ENCODE measurements at places on chromosomes 4 and X. TPM values are rescaled to one million over a fixed set of nuclear protein-coding genes. Genes with fewer than 3 reads are reported as not detected.

DNA sequence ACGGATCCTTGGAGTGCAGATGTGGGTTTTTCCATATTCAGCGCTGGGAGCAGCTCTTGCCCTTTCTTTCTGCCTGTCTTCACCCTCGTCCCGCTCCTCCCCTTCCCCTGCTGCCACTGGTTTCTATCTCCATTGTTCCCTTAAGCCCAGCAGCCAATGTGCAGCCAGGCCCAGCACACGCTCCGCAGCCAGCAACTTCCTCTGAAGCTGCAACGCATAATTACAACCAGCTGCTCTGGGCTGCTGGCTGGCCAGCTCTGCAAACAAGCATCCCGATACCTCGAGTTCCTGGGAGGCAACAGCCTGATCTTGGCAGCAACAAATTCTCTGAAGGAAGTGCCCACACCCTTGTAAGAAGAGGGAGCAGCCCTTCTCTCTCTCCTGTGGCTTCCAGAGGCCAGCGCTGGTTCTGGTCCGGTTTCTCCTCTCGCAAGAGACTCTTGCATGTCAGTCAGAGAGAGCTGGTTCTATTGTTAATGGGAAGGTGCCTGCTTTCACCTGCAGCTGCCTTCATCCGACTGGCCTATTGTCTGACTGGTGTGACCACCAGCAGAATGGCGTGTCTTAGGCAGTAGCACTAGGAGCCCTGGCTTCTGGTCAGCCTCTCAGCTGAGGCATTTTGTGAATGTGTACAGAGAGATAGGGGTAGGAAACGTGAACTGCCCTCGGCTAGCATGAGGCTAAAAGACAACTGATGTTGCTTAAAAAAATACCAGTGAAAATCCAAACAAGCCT lies 83.8 kb upstream of the MAML3 start:
- no peak for DNase-seq

USP26 gene
- total RNA-seq: not detected

DNA sequence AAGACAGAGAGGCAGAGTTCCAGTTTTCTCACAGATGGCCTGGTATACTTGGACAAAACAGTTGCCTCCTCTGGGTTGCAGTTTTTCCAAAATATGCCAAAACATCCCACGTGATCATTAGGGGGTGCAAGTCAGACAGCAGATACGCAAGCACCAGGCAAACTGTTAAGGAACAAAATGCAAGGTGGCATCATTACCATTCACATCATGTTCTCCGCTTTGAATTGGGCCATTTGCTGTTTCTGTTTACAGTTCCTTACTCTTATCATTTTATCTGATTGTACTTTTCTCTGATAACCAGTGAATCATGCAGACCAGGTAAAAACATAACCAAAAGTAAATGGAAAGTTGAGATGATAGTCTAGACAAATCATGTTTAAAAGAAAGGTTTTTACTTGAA lies 16.4 kb upstream of the HMGB3 start:
- no peak for DNase-seq

AMMECR1 gene
- 10.8 TPM for total RNA-seq

DNA sequence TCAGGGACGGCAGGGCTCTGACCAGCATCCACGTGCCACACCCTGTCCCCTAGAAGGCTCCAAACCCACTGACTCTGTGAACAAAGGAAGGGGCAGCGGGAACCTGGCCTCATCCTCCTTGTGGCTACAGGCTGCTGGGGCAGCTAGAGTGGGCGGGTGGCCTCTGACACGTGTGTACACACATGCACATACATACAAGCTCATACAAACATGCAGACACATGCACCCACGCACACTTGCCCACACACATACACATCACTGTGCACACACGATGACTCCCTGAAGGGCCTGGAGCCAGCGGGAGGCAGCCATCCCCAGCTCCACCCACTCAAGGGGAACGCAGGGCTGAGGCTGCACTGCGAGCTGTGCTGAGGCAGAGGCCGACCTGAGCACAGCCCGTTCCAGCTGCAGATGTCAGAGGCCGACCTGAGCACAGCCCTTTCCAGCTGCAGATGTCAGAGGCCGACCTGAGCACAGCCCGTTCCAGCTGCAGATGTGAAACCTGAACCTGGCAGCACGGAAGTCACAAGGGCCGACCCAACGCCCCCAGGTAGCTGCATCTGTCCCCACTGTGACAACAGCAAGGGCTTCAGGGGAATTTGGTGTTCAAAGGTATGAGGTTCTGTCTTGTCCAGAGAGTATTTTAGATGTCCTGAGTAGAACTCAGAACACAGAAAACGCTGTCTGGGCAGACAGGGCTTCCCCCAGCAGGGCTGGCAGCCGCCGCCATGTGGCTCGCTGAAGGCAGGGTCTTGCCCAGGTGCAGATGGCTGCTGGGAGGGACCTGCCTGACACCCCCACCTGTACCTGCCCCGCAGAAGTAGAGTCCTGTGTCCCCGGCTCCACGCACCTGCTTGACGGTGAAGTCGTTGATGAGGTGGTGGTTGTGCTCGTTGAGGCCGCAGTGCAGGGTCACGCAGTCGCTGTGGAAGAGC lies 33.5 kb downstream of the CTBP1 start:
- no peak for DNase-seq

Measured in activated naive CD8-positive, alpha-beta T cell treated with anti-CD3 and anti-CD28 coated beads, Interleukin-2, amount 10 ng/mL, durations not matched to agents 7 days and 5 days (primary cell).